ENCODE measurements at places on chromosomes 12 and 14.

- no peak for DNase-seq
Measured at GRCh38 chr12:2616763-2617162, 178.0 kb upstream of the FKBP4 start.

GRCh38 chr14:61593330-61593729 is 102.0 kb upstream of the HIF1A start:
- DNase-seq, result no peak

GRCh38 chr12:108348842-108349241 is 9.7 kb upstream of the CMKLR1 start:
- DNase-seq, result no peak

- DNase-seq, result no peak
Measured at GRCh38 chr12:19150273-19150900, 20.9 kb downstream of the PLEKHA5 start.

DNA sequence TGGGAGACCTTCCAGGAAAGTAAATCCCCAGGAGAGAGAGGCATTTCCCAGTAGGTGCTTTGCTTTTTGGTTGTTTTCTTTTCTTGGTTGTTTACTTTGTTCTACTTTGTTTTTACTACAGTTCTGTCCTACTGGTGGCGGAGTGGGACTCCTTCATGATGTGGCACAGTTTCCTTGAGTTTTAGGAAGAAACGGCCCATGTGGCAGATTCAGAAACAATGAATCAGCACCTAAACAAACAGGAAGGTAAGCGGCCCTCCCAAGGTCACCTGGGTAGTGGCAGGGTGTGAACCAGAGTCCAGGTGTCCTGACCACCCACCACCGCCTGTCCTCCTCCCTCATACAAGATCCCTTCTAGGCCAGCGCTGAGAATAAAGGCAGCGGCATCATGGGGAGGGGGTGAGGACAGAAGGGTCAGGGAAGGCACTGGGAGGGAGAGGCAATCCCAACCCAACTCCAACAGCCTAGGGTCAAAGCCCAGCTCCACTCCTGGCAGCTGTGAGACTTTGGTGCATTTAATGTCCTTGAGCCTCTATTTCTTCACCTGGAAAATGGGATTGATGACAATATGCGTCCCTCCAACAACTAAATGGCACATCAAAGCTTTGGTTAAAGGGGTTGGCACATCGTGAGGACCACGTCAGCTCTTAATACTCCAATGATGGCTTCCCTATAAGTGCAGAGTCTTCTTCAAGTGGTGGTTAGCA is 111.5 kb upstream of the BCL2L14 start:
- DNase-seq, result peak; percentile 24

- DNase-seq, result no peak
Measured at GRCh38 chr14:30443368-30444007, 115.5 kb upstream of the G2E3 start.

DNA sequence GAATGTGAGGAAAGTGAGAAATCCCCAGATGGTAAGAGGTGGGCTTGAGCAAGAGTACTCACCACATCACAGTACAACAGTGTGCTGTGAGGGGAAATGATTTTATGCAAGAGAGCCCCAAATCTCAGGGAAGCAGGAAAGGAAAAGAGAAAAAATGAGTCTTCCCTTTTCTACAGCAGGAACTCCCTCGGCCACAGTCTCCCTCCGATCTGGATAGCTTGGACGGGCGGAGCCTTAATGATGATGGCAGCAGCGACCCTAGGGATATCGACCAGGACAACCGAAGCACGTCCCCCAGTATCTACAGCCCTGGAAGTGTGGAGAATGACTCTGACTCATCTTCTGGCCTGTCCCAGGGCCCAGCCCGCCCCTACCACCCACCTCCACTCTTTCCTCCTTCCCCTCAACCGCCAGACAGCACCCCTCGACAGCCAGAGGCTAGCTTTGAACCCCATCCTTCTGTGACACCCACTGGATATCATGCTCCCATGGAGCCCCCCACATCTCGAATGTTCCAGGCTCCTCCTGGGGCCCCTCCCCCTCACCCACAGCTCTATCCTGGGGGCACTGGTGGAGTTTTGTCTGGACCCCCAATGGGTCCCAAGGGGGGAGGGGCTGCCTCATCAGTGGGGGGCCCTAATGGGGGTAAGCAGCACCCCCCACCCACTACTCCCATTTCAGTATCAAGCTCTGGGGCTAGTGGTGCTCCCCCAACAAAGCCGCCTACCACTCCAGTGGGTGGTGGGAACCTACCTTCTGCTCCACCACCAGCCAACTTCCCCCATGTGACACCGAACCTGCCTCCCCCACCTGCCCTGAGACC is 7.8 kb downstream of the ATN1 start:
- no peak for DNase-seq

DNA sequence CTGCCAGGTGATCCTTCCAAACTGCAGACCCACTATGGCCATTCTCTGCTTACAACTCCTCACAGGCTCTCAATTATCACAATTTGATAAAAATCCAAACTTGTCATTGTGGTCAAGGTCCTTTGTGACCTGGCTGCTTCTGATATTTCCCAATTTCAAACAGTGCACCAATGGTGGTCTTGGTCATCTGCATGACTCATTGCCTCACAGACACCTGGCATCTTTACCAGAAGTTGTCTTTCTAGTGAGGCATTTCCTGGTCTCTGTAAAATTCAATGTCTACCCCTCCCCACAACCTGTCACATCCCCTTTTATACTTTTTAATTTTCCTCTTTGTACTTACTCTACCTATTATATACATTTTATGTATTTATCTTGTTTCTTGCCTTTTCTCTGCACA is 17.8 kb upstream of the PAPOLA start:
- DNase-seq, result no peak

- no peak for DNase-seq
Measured at GRCh38 chr12:117344716-117345115, 16.7 kb downstream of the NOS1 start.

DNA sequence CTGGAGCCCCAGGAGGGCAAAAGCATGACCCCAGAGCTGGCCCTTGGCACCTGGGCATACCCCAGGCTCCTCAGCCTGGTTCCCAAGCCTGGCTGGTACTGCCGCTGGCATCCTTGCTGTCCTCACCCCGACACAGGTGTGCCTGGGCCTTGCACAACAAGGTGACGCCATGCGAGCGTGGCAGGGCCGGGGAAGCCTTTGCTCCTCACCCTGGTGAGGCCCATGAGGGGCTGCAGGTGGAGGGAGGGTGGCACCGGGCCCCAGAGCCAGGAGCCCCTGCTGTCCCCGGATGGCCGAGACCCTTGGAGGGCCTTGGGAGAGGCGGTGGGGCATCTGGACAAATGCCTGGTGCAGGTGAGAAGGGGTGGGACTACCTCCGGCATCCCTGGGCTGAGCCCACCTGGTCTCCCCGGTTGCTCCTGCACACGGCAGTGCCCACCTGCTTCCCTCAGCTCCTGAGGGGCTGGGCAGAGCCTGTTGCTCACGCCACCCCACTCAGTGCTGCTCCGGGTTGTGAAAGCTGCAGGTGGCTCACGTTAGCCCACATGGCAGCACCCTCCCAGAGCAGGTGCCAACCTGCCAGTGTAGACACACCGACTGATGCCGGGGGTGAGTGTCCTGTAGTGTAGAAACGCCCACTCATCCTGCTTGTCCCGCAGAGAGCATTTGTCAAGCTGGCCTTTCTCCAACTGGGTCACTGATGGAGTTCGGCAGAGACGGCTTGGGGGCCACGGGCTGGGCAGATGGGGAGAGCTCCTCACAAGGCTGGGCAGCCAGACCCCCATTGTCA is 24.6 kb upstream of the KIF26A start:
- no peak for DNase-seq

GRCh38 chr14:62253171-62253570 is 491.0 kb downstream of the SNAPC1 start:
- no peak for DNase-seq

- no peak for DNase-seq
Measured at GRCh38 chr12:79939728-79940310, 4.9 kb upstream of the PPP1R12A start.

GRCh38 chr12:12157424-12157823 is 86.7 kb downstream of the BCL2L14 start:
- DNase-seq, result no peak

DNA sequence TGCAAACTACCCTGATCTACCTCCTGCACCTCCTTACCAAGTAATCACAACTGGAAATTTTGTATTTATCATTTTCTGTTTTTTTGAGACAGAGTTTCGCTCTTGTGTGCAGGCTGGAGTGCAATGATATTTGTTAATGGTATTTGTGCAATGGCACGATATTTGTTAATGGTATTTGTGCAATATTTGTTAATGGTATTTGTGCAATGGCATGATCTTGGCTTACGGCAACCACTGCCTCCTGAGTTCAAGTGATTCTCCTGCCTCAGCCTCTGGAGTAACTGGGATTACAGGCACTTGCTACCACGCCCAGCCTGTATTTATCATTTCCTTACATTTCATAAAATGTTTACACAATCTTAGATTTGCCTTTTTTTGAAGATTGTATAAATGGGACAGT is 5.7 kb upstream of the NECAP1 start:
- DNase-seq, result no peak

DNA sequence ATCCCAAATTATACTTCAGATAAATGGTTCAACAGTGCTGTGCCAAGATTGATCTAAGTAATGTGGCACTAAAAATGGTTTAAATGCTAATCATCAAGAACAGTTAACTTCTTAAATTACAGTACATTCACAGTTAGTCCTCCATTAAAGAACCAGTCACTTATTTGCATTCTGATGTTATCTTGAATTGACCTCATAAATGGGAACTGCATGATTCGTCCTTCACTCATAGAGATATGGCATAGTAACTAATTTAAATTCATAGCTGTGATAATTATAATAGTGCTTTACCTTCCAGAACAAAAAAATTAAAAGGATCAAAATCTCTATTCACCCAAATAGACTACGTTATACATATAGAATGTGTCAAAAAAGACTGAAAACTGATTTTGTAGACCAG is 61.1 kb downstream of the COCH start:
- no peak for DNase-seq

GRCh38 chr12:40775661-40776060 is 83.4 kb downstream of the CNTN1 start:
- DNase-seq, result no peak

DNA sequence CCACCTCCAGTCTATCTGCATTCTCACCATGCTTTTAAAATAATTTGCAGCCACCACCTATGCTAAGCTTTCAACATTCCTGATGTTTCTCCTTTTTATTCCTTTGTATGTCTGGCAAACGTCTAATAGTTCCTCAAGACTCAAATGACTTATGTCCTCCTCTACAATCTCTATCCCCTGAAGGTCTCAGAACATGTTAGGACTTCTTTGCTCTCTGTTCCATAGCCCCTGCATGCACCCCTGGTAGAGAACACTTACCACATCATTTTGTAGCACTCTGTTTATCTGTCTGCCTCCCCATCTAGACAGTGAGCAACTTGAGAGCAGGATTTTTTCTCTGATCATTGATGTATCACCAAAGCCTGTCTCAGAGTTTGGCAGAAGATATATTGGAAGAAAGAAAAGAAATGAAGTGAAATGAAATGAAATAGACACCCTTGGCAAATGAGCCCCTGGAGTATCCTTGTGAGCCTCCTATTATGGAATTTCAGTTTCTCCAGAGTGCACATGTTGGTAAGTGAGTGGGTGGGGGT is 1231.2 kb upstream of the FLRT2 start:
- no peak for DNase-seq

GRCh38 chr14:87306409-87307168 is 686.4 kb downstream of the GALC start:
- no peak for DNase-seq

DNA sequence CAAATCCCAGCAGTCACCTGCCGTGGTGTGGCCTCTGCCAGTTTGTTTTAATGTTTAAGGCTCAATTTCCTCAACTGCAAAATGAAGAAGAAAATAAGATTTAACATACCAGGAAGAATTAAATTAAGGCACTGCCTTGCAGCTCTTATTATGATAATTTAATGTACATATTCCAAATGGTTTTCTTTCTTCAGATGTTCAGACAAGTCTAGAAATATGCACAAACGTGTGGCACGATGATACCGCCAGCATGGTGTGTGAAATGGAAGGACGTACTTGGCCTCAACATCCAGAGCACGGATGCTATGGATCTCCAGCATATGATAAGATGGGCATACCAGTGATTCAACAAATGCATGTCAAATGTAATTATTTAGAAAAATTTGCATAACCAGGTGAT is 959.4 kb upstream of the TMEM132C start:
- no peak for DNase-seq

- DNase-seq, result peak; percentile 39
Measured at GRCh38 chr12:83826112-83826511, 1086.5 kb downstream of the SLC6A15 start.

DNA sequence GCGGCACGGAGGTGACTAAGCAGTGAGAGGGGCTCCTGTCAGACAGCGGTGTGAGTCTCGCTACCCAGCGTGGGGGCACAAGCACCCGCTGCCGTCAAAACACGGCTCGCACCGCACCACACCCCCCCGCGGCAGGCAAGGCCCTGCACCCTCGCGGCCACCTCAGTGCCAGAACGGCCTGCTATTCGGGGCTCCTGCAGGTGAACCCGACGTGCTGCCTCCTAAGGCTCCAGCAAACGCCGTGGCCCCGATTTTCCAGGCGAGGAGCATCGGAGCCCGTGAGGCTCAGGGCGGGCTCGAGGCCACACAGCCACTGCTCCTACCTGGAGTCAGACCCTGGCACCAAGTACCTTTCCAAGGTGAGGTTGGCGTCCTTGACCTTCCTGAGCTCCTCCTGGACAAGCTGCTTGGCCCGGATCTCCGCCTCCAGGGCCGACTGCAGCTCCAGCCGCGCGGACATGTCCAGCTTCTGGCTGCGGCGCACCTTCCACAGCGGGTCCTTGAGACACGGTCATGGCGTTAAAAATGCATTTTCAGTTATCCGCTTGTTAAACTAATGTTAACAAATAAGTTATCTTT is 41.8 kb downstream of the AMN start:
- no peak for DNase-seq

GRCh38 chr12:2895511-2895910 is 4.8 kb downstream of the TULP3 start:
- no peak for DNase-seq

- no peak for DNase-seq
Measured at GRCh38 chr14:51291016-51291415, 51.0 kb downstream of the TMX1 start.

GRCh38 chr14:80212023-80212397 is 706 bp upstream of the DIO2 start:
- DNase-seq, result no peak

GRCh38 chr12:127245437-127245836 is 1021.5 kb upstream of the TMEM132C start:
- DNase-seq, result no peak

GRCh38 chr12:101566318-101566717 is 28.5 kb upstream of the MYBPC1 start:
- DNase-seq, result no peak

- DNase-seq, result no peak
Measured at GRCh38 chr12:90969346-90969745, 14.4 kb upstream of the CCER1 start.
